Chondrocyte (in vitro differentiated cells): ENCODE measurements at places on chromosomes 3 and 15.

DNA sequence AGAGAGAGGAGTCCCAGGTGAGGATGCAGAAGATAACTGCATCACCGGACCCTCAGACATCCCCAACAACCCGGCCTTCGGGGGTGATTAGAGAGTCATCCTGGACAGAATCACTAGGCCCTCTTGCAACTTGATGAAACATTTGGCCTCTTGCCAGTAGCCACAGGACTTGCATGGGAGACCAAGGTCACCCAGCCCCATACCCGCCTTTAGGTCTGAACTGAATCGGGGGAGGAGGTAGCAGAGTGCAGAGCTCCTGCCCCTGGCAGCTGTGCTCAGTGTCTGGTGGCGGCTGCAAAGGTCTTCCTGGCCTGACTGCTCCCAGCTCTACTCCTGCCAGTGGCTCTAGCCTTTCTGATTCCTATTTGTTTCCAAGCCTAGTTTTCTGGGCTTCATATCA, 12.4 kb downstream of the PIF1 start:
- no peak for DNase-seq

- DNase-seq, result no peak
These were observed 46.9 kb upstream of the GADL1 start for GRCh38 chr3:30941342-30941741.

DNA sequence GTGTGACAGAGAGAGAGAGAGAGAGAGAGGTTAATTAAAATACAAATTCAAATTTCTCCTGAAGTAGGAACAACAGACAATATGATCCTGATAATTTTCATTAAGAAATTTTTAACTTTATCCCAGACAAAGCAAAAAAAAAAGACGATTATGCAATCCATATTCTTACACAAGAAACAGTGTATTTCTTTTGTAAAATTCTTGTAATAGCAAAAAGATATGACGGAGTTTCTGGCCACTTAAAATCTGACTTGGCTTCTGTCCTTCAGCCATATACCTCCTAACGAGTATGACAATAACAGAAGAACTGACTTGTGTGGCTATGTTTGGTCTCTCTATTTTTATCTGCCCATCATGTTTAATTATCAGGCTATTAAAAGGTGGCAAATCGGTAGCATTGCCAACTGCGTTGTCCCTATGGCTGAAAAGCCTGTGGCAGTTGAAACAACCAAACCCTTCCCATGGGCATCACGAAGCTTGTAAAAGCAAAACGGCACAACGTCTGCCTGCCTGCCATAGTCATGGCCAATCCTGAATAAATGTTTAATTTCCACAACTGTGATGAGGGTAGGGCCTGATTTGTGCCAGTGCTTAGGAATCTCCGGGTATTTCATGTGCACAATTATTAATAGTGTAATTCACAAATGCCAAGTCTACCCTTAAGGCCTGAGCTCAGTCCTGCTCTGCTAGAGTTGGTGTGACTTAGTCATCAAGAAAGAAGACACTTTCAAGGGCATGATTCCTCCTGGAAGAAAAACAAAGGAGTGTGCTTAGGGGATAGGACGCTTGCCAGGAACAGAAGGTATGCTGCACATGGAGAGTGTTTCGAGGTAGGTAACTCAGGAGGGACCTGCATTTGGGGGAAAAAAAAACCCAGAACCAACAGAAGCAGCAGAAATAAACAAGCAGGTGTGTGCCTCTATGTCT, 1090.2 kb downstream of the FHIT start:
- no peak for DNase-seq

- DNase-seq, result no peak
These were observed 115.0 kb downstream of the STAG1 start for GRCh38 chr3:136637176-136637575.

DNA sequence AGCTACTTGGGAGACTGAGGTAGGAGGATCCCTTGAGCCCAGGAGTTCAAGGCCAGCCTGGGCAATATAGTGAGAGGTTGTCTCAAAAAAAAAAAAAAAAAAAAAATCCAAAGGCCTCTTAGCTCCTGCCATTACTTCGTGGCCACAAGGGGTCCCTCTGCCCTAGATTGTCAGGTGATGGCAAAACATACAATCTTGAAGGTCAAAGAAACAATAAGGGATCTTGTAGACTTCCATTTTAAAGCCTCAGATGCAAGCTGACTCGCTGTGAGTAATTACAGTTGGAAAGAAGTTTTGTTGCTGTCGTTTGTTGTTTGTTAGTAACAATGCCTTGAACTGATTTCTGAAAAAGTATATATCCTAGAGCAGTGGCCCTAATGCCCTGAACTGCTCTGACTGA, 55.9 kb upstream of the PLCL2 start:
- DNase-seq, result no peak

- no peak for DNase-seq
These were observed 146.7 kb upstream of the IGF1R start for GRCh38 chr15:98501632-98502031.

- DNase-seq, result no peak
These were observed 13.3 kb downstream of the ZNF592 start for GRCh38 chr15:84761607-84762131.

GRCh38 chr3:44833394-44833793, 28.3 kb upstream of the TMEM42 start:
- no peak for DNase-seq

- DNase-seq, result no peak
These were observed 23.3 kb downstream of the TGFBR2 start for GRCh38 chr3:30629746-30630145.

DNA sequence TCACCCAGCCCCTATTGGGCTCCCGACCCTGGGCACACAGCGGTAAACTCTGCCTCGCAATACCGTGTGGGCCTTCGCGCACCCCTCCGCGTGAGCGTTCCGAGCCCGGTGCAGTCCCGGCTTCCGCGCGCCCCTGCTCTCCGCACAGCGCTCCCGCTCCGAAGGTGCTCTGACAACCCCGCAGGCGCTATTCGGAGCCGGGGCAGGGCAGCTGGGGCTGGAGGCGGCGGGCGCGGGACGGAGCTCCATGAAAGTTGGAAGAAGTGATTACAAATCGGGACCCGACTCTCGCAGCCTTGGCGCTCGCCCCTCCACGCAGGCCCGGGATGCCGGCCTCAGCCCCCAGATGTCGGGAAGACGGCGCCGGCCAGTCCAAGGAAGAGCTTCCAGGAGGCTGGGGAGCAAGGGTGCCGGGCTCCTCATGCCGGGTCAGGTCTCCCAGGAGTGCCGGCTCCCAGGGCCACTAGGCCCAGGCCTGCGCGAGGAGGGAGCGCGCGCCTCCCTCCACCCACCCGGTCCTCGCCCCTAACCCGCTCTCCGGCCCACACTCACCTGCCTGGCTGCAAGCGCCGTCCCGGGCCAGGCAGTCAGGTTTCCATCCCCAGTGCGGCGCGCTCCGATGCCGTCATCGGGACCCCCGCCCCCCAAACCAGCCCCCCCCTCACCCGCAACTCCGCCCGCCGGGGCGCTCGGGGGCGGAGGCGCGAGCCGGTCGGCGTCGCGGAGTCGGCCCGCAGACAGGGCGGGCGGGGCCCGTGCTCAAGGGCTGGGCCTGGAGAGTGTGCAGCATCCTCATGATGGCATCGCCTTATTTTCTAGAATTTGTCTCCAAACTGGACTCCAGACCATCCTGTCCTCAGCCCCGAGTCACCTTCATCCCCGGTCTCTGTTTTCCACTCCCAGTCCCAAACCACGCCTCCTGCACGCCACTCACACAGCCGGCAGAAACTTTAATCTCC, at the start of gene KIF7:
Gene KIF7 (minus strand): TSS at position 621 of the 959 bp plus-strand sequence. CDS start 2,537 bp downstream, outside the sequence.
- DNase-seq, result no peak

- DNase-seq, result no peak
These were observed 19.9 kb downstream of the TRANK1 start for GRCh38 chr3:36924744-36925521.

- DNase-seq, result no peak
These were observed 154.6 kb downstream of the MAGI1 start for GRCh38 chr3:65884071-65884470.

- no peak for DNase-seq
These were observed 18.7 kb downstream of the STARD9 start for GRCh38 chr15:42594095-42594494.

- no peak for DNase-seq
These were observed 109.4 kb upstream of the SMAD3 start for GRCh38 chr15:66955871-66956585.

DNA sequence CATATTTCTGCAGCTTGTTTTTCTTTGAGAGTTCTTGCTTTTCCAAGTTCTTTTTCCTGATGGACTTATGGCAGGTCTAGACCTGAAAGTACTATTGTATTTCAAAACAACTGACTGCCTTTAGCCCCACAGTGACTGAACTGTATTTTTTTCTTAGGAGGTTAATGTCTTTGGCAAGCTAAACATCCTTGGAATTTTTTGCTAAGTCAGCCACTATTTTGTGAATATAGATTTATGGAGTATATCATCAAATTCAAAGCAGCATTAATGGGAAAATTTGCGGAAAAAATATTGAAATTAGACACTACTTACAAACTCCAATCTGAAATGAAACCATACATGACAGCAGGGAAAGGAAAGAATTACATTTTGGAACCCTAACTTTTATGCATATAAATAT, 8.6 kb downstream of the PIK3CA start:
- no peak for DNase-seq

- no peak for DNase-seq
These were observed 18.7 kb upstream of the BCL2A1 start for GRCh38 chr15:79989682-79990081.

- DNase-seq, result no peak
These were observed 491.3 kb upstream of the AGTR1 start for GRCh38 chr3:148206446-148206845.

DNA sequence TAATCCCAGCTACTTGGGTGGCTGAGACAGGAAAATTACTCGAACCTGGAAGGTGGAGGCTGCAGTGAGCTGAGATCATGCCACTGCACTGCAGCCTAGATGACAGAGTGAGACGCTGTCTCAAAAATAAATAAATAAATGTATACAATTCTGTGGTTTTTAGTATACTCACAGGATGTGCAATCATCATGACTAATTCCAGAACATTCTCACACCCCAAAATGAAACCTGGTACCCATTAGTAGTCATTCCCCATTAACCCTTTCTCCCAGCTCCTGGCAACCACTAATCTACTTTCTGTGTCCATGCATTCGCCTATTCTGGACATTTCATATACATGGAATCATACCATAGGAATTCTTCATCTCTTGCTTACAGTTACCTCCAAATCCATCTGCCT, 44.5 kb downstream of the LRRFIP2 start:
- no peak for DNase-seq

DNA sequence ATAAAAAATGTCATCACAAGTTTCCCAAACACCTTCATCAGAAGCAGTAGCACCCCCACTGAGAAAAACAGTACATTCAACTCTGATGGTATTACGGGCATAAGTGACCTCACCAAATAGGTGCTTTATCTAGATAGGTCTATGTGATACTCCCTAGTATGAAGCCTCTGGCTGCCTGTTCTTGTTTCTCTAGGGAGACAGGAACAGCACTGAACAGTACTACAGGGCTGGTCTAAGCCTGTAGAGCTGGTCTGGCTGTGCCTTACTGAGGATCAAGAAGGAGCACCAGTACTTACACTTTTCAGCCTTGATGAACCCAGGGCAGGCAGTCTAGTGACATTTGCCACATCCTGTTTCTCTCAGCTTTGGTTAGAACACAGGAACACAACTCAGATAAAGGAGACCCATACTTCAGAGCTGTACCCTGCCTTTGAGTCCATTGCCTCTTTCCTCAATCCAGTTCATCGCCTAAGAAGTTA, 35.9 kb downstream of the OXNAD1 start:
- DNase-seq, result no peak

- DNase-seq, result no peak
These were observed 21.9 kb downstream of the CYP8B1 start for GRCh38 chr3:42853739-42854302.

DNA sequence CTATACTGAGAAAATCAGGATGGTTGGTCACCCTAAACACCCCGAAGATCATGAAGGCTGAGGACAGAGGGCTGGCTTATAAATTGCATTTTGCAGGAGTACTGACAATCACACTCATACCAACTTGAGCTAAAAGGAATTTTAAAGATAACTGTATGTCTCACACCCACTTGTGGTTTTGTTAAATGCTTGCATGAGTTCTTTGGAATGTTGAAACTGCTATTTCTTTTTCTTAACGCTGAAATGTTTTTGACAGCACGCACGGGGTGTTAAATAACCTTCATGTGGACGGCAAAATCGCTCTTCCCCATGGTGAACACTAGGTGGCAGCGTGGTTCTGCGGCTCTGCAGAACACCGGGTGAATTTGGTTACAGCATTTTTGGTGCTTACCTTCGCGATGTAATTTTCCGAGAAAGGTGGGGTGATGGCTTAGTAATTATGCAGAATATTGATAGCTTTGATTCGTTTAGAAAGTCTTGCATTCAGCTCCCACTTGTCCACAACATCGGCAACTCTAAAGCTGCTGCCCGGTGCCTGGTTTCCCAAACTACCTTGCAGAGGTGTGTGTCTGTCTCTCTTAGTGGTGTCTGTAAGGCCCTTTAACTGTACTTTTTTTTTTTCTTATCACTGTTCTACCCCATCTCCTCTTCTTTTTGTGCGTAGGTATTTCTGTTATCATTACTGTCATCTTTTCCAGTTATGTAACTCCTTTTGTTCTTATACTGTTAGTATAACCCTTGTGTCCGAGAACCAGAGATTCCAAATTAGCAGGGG, 51.7 kb downstream of the ARNT2 start:
- DNase-seq, result no peak

GRCh38 chr15:40498418-40498817, 27.6 kb downstream of the CHST14 start:
- DNase-seq, result no peak

DNA sequence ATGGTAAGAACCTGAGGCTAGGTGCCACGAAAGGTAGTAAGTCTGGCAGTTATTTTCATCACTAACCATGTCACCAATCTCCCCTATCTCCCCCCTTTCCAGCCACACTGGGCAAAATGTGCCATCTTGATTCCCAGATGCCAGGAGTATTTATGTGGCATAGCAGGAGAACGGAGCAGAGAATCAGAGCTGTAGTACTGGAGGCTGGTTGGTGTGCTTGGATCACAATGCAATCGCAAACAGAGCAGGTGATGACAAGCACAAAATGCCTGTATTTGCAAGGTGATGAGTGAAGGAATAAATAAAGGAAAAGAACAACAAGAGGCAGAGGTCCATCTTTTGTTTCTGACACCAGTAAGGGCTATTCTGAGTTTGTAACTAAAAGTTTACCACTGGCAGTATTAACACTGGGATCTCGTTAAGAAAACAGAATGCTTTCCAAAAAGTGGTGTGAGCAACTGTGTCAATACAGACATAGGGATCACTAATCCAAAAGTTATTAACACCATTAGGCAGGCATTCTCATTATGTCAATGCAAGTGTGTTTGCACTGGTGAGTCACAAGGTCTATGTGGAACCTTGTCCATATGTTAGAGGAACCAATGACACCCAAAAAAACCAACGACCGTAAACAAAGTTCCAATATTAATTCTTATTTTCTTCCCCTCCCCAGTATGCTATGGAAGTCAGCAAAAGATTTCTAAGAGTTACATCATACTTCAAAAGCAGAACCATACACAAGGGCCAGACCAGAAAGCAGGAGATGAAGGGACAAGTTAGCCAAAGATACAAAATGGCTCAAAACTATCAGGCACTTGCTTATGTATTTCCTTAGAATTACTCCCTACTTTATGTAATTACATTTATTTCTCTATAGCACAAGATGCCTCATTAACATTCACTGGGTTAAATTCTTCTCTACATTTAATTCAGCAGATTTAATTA, 556.6 kb downstream of the FOXP1 start:
- no peak for DNase-seq

GRCh38 chr3:24657870-24658510, 163.3 kb upstream of the THRB start:
- no peak for DNase-seq

- no peak for DNase-seq
These were observed 97.8 kb downstream of the DNAH12 start for GRCh38 chr3:57446318-57446841.
